ENCODE measurements at places on chromosomes 6 and 20.

DNA sequence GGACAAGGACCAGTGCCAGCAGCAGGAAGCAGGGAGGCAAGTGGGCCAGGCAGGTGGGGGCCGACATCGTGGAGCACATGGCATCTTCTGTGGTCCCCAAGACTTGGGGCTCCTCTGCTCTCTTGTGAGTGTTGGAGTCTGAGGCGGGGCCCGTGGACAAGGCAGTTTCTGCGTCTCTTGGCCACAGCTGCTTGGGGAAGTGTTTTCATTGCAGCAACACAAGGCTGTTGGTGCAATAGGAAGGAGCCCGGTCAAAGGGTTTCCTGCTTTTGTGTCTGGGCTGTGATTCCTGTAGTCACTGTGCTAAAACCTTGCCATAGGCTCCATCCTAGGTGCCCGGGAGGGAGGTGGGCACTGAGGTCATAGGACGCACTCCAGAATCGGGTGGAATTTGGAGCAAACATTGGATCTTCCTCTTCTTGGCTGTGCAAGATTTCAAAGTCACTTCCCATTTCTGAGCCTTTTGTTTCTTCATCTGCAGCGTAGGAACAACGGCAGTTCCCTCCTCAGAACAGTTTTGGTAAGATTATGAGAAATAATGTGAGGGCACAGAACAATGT is at the start of gene SIRPB2:
SIRPB2 (minus strand) TSS at position 140 of the 560 bp plus-strand sequence; CDS start at position 79, 61 bp downstream.
- DNase-seq: peak; percentile 0

DNA sequence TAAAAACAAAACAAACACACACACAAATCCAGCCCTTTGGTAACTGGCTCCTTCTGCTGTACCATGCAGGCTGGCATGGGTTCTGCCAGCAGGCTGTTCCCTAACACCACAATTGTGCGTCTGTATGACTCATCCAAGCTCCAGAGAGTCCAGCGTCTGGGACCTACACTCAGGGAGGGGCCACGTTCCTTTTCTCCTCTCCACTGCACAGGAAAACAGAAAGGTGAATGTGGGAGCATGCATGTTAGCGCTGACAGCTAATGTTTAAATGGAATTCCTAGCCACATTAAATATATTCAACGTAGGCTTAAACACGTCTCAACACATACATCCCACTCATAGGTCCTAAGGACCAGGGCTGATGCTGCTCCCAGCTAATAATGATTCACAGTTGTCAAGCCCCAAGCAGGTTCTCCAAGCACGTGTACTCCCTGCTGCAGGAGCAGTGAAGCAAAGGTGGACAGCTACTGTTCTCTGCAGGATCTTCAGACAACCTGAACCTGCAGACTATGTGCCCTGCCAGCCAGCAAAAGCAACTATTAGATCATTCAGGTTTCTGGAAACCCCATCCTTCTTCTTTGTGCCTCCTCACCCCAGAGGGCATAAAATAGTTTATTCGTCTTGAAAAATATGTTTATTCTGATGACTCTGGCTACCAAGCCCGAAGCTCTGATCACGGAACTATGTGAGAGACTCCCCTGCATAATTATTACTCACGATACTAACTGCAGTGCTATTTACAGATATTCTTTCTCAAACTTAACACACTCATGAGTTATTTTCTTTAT is 20.9 kb downstream of the MAP1LC3A start:
- DNase-seq: no peak

- no peak for DNase-seq
Observed at GRCh38 chr6:1686117-1687098, 76.7 kb downstream of the FOXC1 start.

DNA sequence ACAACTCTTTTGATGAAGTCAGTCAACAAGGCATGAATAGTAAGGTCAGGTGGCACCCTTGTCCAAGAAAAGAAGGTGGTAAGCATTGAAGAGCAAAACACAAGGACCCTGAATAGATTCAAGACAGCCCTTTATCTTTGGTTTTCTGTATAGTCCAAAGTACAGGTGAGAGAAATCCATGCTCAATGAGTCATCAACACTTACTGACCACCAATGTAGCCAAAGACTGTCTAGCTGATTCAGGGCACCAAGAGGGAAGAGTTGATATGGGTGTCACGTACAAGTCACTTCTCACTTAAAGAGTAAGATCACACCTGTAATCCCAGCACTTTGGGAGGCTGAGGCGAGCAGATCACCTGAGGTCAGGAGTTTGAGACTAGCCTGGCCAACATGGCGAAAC is 528.3 kb downstream of the CD83 start:
- no peak for DNase-seq

GRCh38 chr6:158808941-158809678 is 10.1 kb downstream of the EZR start:
- peak; percentile 68 for DNase-seq

DNA sequence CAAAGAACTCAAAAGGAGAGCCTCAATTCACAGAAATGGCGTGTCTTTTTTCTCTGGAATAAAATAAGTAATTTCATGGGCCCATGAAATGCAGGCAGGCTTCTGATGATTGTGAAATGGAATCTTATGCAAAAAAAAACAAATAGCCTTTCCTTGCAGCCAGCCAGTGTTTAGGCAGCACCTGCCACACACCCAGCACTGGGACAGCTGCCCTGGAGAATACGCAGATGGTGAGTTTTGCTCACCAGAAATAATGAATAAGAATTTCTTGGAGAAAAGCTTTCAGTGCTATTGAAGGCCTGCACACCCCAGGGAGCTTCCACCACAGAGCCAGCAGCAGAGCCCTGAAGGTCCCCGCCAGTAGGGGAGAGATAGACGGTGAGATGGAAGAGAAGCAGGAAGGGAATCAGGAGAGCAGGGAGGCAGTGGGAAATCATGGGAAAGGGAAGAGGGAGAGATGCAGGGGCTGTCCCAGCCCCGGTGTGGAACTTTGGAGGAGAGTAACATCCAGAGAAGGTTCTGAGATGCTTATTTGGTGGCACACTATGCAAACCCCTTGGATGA is 54.9 kb downstream of the PXDC1 start:
- no peak for DNase-seq

DNA sequence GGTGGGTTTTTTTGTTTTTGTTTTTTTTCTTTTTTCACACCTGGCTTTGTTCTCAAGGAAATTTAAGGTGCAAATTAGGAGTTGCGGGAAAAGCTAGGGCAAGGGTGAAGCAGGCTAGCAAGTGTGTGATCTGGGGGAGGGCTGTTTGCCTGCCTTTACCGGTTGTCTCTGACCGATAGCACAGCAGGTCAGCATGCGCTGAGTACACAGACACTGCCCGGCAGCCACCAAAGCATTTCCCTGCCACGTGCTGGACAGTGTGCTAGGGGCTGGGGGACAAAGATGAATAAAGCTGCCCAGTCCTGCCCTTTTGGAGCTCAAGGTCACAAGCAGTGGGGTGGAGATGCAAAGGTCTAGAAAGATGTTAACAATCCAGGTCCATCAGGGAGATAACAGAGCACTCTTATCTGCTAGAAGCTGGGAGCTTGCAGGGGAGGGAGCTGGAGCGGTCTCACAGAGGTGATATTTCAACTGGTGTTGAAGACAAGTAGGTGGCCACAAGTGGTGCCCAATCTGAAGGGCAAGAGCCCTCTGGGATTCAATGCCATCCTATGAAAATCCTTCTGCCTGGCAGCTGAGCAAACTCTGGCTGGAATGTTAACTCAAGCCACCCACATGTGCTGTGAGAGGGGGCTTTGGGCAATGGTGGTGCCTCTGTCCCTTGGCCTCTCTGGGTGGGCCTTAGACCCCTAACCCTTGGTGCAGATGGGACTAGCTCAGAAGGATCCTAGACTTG is 24.5 kb downstream of the TTBK1 start:
- no peak for DNase-seq

DNA sequence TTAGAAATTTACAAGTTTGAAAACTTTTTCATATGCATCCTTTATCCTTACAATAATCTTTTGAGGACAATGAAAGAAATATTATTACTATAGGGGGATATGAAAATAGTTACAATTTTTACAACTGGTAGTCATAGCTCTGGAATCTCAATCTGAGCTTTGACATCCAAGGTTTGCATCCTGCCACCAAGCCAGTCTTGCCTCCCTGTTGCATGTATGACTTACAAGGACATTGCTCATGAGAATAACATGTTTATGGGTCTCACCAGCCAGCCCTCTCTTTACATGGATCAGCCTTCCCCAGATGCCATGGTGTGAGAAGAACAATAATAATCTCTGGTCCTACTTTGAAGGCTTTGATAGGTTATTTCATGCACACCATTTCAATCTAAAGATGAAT is 67.5 kb downstream of the THEMIS start:
- DNase-seq: no peak

Data from CD4-positive, alpha-beta T cell treated with Interleukin-10 for 1 hour (primary cell).